ENCODE measurements at places on chromosomes 6 and 20.

DNA sequence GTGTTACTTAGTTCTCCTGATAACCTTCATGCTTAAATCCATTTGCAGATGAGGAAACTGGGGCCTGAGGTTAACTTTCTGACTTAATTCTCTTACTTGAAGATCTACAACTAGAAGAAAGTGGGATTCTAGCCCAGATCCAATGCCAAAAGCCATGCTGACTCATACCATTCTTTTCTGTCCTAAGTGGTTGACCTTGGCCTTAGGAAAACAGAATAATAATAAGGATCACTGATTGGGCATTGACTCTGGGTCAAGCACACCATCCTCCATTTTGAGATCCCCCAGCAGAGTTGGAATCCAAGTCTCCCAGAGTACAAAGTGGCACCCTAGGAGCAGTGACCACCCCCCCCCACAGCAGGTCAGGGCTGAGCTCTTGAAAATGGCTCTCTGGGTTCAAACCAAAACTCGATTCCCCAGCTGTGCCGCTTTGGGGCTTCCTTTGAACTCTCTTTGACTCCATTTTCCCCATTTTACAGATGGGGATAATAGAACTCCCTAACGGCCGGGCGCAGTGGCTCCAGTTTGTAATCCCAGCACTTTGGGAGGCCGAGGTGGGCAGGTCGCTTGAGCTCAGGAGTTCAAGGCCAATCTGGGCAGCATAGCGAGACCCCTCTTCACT lies 12.8 kb upstream of the ZNF217 start:
- no peak for DNase-seq

DNA sequence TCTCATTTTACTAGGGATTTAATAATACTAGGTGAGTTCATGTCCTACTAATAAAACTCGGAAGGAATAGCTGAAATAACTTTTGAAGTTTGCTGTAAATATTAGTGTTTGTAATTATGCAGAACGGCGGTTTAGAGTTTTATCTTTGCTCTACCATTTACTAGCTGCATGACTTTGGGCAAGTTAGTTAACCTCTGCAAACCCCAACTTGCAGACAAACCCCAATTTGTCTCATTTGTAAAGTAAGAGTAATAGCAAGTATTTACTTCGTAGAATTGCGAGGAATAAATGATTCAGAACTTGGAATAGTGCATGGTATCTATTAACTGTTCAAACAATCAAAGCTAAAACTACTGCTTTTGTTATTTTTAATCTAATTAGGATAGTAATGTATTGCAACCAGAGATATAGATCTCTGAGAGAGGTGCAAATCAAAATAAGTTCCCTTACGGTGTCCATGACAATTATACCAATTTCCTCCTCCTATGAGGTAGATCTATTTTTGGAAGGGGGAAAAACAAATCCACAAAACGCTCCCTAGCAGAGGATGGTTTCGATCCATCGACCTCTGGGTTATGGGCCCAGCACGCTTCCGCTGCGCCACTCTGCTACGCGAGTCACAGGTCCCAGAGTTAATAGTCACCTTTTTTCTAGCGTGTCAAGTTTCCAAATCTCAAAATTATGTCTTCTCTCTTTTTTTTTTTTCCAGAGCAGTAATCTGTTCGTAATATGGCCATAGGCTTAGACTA lies 35.1 kb upstream of the BTN3A2 start:
- peak; percentile 65 for DNase-seq

GRCh38 chr6:439641-440167 lies 48.2 kb downstream of the IRF4 start:
- no peak for DNase-seq

DNA sequence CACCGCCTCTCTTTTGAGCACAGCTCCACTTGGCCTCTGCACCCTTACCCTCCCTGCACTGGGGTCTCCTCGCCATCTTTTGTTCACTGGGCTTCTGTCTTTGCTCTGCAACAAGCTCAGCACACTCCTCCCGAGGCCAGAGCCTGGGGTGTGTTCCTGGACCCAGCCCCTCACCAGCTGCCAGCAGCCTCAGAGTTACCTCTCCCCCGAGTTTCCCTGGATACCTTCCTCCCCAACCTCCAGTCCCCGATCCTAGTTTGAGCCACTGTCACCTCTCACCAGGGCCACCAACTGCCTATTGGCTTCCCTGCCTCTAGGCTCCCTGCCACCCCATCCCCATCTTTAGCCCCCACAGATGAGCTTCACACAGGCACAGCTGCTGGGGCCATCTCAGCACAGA lies 12.3 kb downstream of the CYP21A2 start:
- no peak for DNase-seq

DNA sequence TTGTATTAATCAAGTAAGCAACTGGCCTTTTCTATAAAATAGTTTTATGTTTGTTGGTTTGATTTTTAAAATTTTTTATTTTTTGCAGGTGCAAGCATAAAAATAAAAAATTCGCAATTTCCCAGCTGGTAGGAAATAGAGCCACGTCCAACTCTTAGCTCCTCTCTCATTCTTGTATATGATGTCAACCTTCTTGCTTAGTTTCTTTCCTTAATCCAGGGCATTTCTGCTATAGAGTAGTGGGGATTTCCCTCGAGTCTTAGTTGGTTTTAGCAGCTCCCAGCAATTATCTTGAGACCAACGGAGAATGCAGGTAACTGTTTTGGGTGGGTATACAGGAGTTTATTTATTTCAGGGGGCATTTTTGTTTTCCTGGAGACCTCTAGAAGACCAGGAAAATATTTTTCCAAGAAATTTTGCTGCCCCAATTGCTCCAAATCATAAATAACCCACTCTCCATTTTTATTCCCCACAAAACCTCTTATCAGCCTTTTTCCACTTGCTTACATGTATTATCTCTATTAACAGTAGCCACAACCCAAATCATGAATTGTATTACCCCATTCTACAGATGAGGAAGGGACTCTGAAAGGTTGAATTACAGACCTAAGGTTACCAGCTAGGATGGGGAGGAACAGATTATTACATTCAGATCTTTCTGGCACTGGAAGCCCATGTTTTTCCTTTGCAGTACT lies 18.4 kb downstream of the PHACTR2 start:
- DNase-seq = no peak

GRCh38 chr6:27433714-27434113 lies 39.2 kb downstream of the ZNF184 start:
- no peak for DNase-seq

GRCh38 chr6:77089776-77090175 lies 373.5 kb downstream of the HTR1B start:
- no peak for DNase-seq

- DNase-seq = no peak
Observed at GRCh38 chr6:10408457-10408856, 6.4 kb downstream of the TFAP2A start.

GRCh38 chr20:45354423-45355208 lies 6.4 kb upstream of the SDC4 start:
- no peak for DNase-seq

DNA sequence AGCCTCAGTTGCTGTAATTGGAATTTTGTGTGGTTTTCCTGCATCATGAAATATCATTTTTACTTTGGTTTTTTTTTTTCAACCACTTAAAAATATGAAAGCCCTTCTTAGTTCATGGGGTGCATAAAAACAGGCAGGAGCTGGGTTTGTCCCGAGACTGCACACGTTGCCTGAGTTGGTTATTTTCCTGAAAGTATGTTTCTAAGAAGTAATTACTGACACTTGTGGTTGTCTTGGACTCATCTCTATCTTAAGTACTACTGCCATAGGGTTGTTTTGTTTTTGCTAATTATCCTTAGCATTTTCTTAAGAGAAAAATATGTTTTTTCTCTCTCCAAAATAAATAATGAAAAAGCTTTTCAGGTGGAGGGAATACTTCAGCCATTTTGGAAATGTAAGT lies 40.1 kb downstream of the FAM120B start:
- DNase-seq = no peak

- DNase-seq = no peak
Observed at GRCh38 chr6:57267586-57268293, 45.6 kb upstream of the RAB23 start.

DNA sequence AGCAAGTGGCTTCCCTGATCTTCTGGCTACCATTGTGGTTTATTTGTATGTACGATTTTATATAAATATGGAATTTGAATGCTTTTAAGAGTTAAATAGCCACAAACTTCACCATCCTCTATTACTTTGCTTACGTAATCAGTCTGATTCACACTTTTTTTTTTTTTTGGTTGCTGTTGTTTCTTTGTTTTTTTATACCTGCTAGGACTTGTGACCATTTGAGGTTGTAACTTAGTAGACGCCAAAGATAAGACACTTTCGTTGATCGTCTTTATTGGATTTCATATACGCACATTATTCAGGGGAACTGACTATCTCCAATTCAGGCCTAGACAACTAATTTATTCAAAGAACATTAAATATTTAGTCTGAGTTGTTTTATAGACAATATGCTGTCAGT lies 559.0 kb downstream of the CBLN4 start:
- no peak for DNase-seq

GRCh38 chr6:131980791-131981623 lies 29.8 kb upstream of the CCN2 start:
- DNase-seq = no peak

- DNase-seq = no peak
Observed at GRCh38 chr6:38413102-38413800, 226.5 kb downstream of the BTBD9 start.
